ENCODE measurements at places on chromosomes 11 and 22.

GRCh38 chr11:94184846-94185245, 56.2 kb downstream of the PANX1 start:
- no peak for DNase-seq

- no peak for DNase-seq
These were observed 5.5 kb upstream of the P2RY6 start for GRCh38 chr11:73266646-73267020.

GRCh38 chr11:15481871-15482270, 367.1 kb downstream of the INSC start:
- no peak for DNase-seq

DNA sequence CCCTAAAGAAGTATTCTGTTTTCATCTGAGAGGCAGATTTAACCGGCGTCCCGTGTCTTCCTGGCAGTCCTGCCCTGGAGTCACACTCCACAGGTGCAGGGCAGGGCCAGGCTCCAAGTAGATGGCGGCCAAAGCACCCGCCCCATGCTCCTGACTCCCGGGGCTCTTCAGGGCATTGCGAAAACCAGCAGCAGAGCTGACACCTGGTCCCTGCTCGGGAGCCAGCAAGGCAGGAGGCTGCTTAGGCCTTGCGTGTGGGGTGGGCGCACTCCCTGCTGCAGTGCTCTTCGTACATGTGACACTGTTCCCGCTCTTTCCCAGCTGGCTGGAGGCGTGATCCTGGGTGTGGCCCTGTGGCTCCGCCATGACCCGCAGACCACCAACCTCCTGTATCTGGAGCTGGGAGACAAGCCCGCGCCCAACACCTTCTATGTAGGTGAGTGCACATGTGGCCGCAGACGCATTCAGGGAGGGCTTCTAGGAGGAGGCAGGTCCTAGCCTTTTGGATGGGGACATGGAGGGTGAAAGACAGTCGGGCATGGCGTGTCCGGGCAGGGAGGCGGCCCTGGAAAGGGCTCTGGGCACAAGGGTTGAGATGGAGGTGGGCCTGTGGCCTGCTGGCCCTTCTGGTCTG, 10.3 kb upstream of the TSSC4 start:
- DNase-seq = no peak

GRCh38 chr11:82701847-82702520, 31.7 kb downstream of the FAM181B start:
- peak; percentile 28 for DNase-seq

DNA sequence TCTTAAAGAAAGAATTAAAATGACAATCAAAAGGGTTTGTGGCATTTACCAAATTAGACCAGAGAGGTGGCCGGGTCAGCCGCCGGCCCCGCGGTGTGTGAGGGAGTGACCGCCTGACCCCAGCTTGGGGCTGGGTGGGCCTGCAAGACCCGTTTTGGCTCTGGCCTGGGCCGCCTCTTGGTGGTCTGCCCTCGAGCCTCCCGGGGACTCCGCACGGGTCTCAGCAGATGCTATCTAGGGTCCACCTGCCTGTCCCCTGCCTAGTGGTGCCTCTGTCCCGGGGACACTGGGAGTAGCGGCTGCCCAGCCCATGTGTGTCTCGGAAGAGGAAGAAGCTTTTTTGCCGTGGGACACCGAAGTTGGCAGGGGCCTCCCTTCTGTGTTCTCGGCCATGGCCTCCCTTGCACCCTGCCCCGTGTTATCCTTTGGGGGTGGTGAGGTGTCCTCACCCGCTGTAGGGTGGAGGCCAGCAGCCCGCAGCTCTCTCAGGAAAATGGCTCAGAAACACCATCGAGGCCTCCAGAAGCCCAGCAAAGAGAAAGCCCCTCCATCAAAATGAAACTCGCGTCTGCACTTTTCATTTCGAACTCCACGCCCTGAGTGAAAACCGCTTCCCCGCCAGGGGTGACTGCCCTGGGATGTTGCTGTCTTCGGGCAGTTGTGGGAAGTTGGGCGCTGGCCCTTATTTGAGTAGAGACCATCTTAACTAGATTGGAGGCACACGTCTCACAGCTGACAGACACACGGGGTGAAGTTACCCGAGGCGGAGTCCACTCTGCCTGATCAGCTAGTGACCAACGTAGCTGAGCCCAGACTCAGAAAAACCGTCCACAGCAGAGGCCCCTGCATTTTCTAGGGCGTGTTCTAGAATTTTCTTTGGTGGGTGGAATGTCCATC, 8.0 kb downstream of the CCND1 start:
- no peak for DNase-seq

DNA sequence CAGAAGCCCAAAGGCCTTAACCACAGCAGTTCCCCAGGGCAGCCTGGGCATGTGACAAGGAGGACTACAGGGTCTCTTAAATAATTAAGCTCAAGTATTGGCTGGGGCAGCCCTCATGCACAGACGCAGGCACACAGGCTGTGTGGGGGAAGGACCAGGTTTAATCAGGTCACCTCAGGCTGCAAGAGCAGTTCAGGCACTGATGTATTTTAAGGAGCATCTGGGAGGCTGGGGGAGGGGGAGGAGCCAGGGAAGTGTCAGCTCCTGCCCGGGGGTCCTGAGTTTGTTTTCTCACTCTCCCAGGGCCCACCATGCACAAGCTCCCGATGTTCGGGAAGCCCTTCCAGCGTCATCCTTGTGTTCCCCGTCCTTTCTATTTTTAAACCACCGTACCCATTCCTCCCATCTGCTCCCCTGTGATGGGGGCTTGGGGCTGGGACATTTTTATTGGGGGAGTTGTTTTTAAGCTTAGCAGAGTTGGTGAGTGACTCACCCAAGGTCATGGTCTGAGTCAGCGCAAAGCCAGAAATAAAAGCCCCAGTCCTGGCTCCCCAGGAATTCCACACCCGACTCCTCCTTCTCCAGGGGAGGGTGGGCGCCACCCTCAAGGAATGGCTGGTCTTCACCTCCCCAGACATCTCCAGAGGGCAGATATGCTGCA, 2.4 kb downstream of the CSDC2 start:
- peak; percentile 62 for DNase-seq

DNA sequence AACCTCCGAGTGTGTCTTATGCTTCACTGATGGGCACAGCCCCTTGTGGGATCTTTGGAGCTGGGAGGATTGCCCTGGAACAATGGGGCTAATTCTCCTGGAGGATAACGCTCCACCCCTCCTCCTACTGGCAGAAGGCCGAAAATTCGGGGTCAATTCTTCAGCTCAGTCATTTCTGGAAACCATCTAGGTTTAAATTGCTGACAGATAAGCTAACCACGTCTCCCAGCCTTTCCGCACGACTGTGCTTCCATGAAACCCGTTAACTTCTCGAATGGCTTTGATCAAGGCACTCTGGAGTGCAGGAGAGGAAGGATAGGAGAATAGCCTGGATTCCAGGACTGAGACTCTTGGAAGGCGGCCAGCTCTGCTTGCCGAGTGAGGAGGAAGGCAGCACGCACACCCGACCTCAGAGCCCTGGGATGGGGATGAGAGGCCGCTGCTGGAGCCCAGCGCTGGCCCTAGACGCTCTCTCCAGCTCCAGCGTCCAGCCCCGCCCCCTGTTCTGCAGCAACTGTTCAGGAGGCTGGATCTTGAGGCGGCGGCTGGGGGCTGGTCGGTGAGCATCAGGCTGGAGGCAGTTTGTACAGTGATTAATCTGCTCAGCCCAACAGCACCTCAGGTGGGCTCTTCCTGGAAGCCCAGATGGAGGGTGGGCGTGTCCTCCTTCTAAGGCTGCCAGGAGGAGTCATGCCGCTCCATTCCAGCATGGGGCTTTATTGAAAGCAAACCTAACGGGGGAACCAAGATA, 176.7 kb upstream of the NCAM1 start:
- DNase-seq = no peak

- DNase-seq = no peak
These were observed 959 bp upstream of the HIPK3 start for GRCh38 chr11:33256031-33256812.

DNA sequence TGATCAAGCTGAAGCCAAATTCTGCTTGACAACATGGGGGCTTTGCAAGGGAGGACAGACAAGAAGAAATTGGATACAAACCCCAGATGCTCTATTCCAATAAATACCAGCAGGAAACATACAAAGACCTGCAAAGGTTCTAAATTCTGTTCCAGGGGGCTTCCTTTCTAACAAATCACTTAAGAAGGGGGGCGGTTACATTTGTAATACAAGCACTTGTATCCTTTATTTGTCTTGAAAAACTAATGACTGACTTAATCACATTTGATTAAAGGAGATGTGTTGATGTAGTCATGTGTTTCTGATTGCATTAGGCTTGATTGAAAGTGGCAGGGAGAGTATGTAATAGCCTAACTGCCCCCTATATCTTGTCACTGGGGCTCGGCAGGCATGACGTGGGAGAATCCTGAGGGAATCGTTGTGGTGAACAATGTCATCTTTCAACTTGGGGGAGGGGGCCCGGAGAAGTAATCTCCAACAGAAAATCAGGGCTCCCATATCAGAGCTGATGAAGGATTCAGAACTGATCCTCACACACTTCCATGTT, 361.7 kb downstream of the INSC start:
- no peak for DNase-seq

DNA sequence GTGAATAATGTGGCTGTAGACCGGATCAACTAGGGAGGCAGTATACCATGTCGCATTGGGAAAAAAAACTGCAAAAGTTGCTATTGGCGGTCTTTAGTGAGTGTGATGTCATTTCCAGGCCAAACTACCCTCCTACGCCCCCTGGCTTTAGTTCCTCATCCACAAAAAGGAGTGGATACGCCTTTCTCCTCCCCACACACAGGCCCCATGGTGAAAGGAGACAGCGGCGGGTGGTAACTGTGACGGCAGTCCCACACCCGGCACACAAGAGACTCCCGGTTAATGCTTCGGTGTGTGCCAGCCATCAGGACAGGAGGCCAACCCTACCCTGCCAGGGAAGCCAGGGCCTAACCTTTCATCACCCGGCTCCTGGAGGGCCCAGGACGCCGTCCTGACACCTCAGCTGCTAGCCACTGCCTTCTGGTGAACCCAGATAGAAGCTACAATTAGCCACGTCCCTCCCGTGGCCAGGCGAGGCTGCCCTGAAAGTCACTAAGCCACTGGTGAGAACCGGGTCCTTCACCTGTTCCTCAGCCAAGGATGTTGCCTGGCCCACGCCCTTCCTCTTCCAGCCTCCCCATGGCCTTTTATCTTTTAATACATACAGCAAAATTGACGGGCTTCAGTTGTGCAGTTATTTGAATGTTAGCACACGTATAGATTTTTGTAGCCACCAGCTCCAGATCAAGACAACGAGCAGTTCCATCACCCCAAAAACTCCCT, 10.8 kb downstream of the TP53I11 start:
- DNase-seq = no peak
